ENCODE measurements at places on chromosomes 5 and 9.

- no peak for DNase-seq
Measured at GRCh38 chr5:54206580-54207229, 103.7 kb downstream of the ARL15 start.

DNA sequence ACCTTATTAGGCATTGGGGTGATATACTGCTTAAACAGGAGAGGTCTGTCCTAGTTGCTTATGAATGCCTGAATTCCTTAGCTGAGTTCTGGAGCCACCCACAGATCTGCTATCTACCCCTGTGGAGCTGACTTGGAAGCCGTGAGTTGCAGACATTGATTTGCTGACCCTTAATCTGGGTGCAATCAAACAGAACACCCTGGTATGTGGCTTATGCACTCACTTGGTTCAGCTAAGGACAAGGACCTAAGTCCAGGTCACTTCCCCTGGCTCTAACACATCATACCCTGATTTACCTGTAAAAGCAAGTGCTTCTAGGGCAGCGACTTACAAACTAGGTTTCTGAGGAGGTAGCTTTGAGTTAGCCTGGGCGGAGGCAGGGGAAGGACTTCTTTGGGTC is 41.6 kb upstream of the TLR4 start:
- no peak for DNase-seq

DNA sequence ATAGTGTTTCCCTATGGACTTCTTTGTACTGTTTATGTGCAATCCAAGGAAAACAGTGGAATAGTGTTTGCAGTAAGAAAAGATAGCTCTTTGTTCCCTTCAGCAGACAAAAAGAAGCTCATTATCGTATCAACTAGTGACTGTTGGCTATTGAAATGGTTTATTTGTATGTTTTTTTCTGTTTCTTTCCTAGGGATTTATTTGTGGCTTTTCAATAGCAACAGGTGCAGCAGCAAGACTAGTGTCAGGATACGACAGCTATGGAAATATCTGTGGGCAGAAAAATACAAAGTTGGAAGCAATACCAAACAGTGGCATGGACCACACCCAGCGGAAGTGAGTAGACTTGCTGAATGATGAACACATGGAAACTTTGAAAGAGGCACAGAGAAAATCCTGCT is 65.1 kb downstream of the SLC44A1 start:
- no peak for DNase-seq

GRCh38 chr5:171578049-171578828 is 158.8 kb downstream of the FGF18 start:
- no peak for DNase-seq

DNA sequence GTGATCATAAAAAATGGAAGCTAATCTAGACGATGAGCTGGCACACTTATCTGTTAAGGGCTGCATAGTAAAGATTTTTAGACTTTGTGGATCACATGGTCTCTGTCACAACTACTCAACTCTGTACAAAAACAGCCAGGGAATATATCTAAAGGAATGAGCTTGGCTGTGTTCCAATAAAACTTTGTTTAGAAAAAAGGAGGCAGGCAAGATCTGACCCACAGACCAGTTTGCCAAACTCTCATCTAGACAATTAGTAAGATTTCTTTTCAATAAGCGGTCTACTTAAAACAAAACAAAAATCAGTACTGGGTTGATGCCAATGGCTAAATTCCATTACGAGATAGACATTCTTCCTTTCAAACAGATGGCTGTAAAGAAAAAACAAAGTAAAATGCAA is 53.0 kb upstream of the RETREG1 start:
- no peak for DNase-seq

GRCh38 chr9:87578625-87579024 is 81.0 kb downstream of the DAPK1 start:
- DNase-seq: no peak

DNA sequence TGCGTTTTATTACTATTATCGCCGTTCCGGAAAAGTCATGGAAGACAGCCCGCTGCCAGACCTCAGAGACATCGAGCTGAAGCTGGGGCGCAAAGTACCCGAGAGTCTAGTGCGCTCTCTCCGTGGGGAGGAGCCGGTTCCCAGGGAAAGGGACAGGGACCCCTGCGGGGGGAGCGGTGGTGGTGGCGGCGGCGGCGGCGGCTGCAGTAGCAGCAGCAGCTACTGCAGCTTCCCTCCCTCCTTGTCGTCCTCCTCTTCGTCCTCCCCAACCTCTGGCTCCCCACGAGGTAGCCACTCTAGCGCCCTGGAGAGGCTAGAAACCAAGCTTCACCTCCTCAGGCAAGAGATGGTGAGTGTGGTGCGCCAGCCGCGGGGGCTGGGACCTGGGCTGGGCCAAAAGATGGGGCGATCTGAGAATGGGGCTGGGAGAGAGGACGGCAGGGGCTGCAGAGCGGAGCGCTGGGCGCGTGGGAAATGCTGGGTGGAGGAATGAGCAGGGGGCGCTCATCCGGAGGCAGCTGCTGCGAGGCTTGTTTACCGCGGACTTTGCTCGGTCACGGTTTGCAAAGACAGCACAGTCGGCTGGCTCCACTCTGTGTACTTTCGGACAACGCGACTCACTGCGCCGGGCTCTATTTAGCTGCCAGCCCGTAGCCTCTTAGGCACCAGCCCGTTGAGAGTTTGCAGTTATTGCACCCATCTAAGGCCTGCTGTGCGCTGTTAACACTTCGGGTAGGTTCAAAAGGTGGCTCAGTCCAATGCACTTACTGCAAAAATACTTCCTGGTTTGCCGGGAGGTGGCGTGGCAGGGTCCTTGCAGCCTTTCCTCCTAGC is 1.1 kb downstream of the LURAP1L start:
- DNase-seq: no peak

GRCh38 chr5:122304471-122305215 is 7.4 kb upstream of the SNCAIP start:
- DNase-seq: no peak

DNA sequence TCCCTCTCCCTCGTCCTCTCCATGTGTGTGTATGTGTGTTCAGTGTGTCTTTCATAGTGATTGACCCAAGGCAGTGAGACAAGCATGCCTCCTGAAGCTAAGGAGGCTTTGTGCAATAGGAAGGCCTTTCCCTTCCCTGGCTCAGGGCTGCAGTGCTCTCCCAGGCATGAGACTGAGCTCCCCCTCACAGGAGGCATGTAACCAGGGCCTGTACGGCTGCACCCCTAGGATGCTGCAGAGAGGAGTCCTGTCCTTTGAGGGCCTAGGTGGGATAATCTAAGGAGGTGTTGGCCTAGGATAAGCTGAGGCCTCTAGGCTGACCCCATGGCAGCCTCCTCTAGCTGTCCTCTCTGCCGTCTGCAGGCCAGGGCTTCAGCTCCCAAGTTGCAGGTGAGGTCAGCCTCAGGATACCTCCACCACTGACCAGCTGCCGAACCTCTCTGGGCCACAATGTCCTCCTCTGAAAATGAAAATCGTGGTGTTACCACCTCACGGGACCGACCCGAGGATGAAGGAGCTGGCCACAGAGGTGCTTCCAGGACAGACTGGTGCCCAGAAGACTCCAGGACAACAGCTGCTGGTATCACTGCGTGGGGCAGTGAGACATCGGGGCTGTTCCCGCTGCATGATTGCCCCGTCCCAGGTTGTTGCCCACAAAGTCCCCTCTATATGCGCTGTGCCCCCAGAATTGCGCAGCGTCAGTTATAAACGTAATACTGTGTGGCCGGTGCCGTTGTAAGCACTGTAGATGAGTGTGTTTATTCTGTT is 129.6 kb downstream of the BARX1 start:
- no peak for DNase-seq

Data from right renal cortex interstitium (tissue), 3 donors.